ENCODE measurements at places on chromosomes 7 and 10. TPM values are rescaled to one million over a fixed set of nuclear protein-coding genes. Genes with fewer than 3 reads are reported as not detected.

The SPDYE16 gene
- total RNA-seq: not detected

The FAM25C gene
- total RNA-seq: not detected

The PIK3CG gene
- total RNA-seq: not detected

The LDB3 gene
- total RNA-seq: not detected

The ADIRF gene
- total RNA-seq: not detected

The LIPK gene
- total RNA-seq: not detected

DNA sequence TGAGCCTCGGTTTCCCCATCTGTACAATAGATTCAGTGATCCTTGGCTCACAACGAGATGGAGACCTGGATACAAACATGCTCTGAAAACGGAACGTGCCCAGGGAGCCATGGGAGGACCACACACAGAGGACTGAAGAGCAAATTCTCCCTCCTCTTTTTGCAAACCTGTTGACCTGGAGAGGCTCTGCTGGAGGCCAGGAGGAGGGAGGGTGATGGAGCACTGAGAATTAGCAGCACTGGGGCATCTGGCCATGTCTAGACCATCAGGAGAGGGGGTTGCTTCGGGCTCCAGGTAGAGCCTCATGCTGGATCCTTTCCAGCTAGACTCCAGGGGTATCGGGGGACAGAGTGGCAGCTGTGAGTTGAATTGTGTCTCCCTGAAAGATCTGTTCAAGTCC is 97.4 kb upstream of the GPR26 start:
- H3K4me1 ChIP-seq: no peaks in the 10 kb centered on the region
- no peak overlapping the region for H3K27ac ChIP-seq
- no peak overlapping the region for H3K4me3 ChIP-seq
- H3K27me3 ChIP-seq: peaks cover 36% of the 10 kb centered on the region
- DNase-seq: no peak

GRCh38 chr7:79165225-79165624 is 288.2 kb downstream of the MAGI2 start:
- H3K4me1 ChIP-seq: no peaks in the 10 kb centered on the region
- no peaks in the 10 kb centered on the region for H3K36me3 ChIP-seq
- DNase-seq: no peak

DNA sequence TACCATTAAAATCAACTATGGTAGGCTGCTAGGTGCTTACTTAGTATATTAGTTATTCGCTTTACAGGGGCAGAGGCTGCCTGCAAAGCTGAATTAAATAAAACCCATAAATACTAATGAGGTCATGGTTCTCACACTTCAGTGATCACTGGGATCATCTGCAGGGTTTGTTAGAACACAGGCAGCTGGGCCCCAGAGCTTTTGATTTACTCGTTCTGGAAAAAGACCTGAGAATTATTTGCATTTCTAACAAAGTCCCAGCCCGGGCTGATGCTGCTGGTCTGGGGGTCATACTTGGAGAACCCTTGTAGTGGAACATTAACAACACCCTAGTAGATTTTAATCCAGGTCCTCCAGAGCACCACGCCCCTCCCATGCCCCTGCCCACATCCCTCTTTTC is 8.5 kb downstream of the UCN3 start:
- H3K36me3 ChIP-seq: no peaks in the 10 kb centered on the region
- H3K4me3 ChIP-seq: no peak overlapping the region
- H3K27me3 ChIP-seq: no peaks in the 10 kb centered on the region
- no peak for DNase-seq
- no peak overlapping the region for H3K27ac ChIP-seq
- no peaks in the 10 kb centered on the region for H3K4me1 ChIP-seq

DNA sequence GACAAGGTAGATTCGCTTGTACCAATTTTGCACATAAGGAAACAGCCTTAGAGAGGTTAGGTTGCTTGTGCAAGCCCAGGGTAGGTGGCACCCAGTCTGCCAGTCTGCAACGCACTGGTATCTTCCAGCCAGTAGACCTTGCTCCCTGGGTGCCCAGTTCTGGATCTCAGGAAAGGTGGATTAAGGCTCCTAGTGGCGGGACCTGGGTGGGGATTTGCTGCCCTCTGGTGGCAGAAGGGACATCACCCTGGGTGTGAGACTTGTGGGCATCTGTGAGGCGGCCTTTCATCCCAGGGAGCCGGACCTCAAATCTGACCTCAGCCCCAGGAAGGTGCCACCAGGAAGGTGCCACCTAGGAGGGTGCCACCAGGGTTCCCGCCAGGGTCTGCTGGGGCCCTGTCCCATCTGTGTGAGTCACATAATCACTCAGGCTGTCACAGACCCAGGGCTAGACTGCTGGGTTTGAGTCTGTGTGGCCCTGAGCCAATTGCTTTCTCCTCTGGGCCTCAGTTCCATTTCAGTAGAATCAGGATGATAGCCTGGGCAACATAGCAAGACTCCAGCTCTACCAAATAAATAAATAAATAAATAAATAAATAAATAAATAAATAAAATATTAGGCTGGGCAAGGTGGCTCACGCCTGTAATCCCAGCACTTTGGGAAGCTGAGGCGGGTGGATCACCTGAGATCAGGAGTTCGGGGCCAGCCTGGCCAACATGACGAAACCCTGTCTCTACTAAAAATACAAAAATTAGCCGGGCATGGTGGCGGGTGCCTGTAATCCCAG is 5.3 kb upstream of the PRKRIP1 start:
- peak; percentile 85 for DNase-seq
- no peaks in the 10 kb centered on the region for H3K27me3 ChIP-seq
- no peak overlapping the region for H3K4me3 ChIP-seq
- peaks cover 24% of the 10 kb centered on the region for H3K4me1 ChIP-seq

- H3K36me3 ChIP-seq: no peaks in the 10 kb centered on the region
- H3K4me3 ChIP-seq: peak overlapping the region; percentile 4
- H3K27ac ChIP-seq: peak overlapping the region; percentile 86
- peaks cover 57% of the 10 kb centered on the region for H3K4me1 ChIP-seq
- H3K27me3 ChIP-seq: no peaks in the 10 kb centered on the region
Measured at GRCh38 chr7:17185690-17186070, 112.8 kb upstream of the AHR start.

- no peaks in the 10 kb centered on the region for H3K4me1 ChIP-seq
- no peak overlapping the region for H3K27ac ChIP-seq
- DNase-seq: no peak
- no peak overlapping the region for H3K4me3 ChIP-seq
- H3K27me3 ChIP-seq: peaks cover 6% of the 10 kb centered on the region
- H3K36me3 ChIP-seq: no peaks in the 10 kb centered on the region
Measured at GRCh38 chr7:148442933-148443332, 147.6 kb upstream of the C7orf33 start.

- no peak for DNase-seq
- no peak overlapping the region for H3K4me3 ChIP-seq
- H3K27ac ChIP-seq: no peak overlapping the region
- H3K27me3 ChIP-seq: no peaks in the 10 kb centered on the region
Measured at GRCh38 chr7:12929476-12930140, 242.2 kb downstream of the ARL4A start.

DNA sequence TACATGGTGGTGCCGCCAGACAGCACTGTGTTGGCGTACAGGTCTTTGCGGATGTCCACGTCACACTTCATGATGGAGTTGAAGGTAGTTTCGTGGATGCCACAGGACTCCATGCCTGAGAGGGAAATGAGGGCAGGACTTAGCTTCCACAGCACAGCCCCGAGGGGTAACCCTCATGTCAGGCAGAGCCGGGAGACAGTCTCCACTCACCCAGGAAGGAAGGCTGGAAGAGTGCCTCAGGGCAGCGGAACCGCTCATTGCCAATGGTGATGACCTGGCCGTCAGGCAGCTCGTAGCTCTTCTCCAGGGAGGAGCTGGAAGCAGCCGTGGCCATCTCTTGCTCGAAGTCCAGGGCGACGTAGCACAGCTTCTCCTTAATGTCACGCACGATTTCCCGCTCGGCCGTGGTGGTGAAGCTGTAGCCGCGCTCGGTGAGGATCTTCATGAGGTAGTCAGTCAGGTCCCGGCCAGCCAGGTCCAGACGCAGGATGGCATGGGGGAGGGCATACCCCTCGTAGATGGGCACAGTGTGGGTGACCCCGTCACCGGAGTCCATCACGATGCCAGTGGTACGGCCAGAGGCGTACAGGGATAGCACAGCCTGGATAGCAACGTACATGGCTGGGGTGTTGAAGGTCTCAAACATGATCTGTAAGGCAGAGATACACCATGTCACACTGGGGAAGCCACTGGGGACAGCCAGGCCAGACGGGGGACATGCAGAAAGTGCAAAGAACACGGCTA is 104.6 kb upstream of the TNRC18 start:
- peaks cover 48% of the 10 kb centered on the region for H3K4me1 ChIP-seq
- DNase-seq: peak; percentile 59
- peak overlapping the region; percentile 92 for H3K4me3 ChIP-seq
- peak overlapping the region; percentile 98 for H3K27ac ChIP-seq
- H3K36me3 ChIP-seq: peaks cover 100% of the 10 kb centered on the region

DNA sequence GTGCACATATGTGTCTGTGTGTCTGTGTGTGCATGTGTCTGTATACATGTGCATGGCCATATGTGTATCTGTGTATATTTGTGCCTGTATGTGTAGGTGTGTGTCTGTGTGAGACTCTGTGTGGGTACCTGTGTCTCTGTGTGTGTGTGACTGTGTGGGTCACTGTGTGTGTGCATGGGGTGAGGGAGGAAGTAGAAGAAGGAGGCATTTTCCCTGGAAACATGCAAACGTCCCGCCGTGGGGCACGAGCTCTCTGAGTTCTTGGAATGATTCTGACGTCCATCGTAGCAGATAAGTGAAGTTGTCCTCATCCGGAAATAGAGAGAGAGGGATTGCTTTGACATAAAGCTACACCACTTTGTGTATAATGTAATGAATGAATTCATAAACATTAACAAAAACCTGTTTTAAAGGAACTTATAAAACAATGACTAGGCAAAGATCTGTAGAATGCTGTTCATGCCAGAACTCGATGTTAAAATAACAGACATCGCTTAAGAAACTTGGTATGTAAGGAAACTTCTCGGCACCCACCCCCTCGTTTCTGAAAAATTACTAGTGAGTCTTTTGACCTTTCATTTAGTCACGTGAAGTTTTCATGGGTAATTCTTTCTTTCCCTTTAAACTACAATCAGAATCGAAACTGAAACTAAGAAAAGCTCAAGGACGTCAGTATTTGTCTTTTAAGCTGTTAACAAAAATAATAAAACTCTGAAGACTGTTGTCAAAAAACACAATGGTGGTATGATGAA is 43.6 kb upstream of the KLF6 start:
- peak overlapping the region; percentile 92 for H3K27ac ChIP-seq
- H3K36me3 ChIP-seq: peaks cover 12% of the 10 kb centered on the region
- no peak for DNase-seq
- H3K4me1 ChIP-seq: peaks cover 41% of the 10 kb centered on the region
- peak overlapping the region; percentile 74 for H3K4me3 ChIP-seq

DNA sequence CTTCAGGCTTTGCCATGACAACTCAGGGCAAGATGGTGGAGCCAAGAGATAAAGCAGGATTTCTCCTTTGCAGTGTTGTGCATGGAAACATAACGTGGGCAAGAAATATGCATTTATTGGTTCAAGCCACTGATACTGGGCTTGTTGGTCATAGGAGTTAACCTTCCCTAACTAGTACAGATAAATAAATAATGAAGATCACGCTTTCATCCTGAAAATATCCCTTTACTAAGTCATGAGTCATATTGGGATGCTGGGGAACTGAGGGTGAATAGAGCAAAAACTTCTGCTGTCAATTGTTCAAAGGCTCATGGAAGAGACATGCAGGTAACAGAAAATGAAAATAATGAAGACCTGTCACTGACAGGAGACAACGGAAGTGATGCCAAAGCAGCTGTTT is 55.5 kb downstream of the TES start:
- no peak overlapping the region for H3K27ac ChIP-seq
- no peaks in the 10 kb centered on the region for H3K27me3 ChIP-seq
- H3K4me1 ChIP-seq: peaks cover 25% of the 10 kb centered on the region
- no peak for DNase-seq

DNA sequence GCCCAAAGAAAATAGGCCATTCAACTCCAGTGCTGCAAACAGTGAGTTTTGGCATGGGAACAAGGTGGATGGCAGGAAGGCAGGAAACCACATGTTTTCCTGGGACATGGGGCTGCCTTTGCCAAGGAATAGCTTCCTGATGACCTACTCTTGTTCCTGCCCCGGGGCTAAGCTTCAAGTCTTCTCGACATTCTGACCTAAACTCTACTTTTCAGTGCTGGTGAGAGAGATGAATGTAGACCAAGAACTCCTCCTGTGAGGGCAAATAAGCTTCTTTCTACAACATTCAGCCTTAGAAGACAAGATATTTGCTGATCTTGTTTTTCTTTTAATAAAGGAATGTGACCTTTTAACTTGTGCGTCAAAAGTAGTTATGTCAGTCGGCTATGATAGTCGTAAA is 199.0 kb downstream of the GPR37 start:
- no peak for DNase-seq
- H3K36me3 ChIP-seq: no peaks in the 10 kb centered on the region
- no peaks in the 10 kb centered on the region for H3K27me3 ChIP-seq
- no peaks in the 10 kb centered on the region for H3K4me1 ChIP-seq

DNA sequence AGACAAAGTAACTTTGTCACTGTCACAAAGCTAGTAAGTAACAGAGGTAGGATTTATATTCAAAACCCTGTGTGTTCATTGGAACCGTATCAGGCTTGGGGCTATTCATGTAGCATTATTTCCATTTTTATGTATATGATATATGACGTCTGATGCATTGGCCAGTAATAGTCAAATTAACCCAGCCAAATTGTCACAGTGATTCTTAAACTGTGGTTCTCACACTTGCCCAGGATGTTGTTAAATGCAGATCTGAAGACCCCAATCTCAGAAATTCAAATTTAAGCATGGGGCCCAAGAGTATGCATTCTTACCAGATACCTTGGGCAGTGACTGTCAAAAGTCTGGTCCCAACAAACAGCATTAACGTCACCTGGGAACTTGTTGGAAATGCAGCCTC is 63.9 kb downstream of the C1GALT1 start:
- H3K27me3 ChIP-seq: no peaks in the 10 kb centered on the region
- no peak overlapping the region for H3K4me3 ChIP-seq
- no peak for DNase-seq
- no peaks in the 10 kb centered on the region for H3K4me1 ChIP-seq

DNA sequence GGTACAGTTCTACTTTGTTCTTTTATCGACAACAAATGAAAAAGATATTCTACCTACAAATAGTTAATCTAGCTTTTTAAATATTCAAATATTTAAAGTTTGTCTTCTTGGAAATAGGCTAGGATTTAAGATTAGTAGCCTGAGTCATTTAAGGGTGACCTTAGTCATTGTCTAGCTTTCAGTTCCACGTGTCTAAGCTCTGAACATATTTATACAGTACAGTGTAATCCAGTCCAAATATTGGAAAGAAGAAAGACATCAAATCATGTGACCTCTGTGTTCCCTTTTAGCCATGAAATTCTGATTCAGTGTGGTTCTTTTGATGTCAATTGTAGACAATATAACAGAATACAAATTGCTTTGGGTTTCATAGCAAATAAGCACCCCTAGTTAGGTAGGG is 121.1 kb downstream of the MALRD1 start:
- no peak overlapping the region for H3K27ac ChIP-seq
- no peak overlapping the region for H3K4me3 ChIP-seq
- H3K36me3 ChIP-seq: no peaks in the 10 kb centered on the region
- no peaks in the 10 kb centered on the region for H3K27me3 ChIP-seq

All from Calu3 (cell line).